Activated CD4-positive, alpha-beta T cell treated with anti-CD3 and anti-CD28 coated beads, Interleukin-2, amount 50 U/mL, for 1 hour (primary cell): ENCODE measurements at places on chromosomes 3 and 15.

DNA sequence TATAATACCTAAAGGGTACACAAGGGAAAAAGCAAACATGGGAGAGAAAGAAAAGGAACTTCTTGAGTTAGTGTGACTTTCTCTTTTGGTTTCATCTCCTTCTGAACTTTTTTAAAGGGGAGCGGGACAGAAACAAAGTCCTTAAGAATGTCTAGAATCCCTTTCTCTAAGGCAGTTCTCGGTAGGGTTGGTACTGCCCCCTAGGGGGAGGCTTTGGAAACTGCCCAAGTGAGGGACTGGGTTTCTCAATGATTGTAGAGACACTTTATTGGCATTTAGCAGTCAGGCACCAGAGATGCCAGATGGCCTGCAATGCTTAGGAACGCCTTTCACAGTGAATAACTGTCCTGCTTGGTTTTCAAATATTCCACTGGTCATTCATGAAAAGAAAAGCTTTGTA lies 172.7 kb downstream of the WDR72 start:
- DNase-seq: no peak

GRCh38 chr3:109125902-109126301 lies 8.0 kb upstream of the MORC1 start:
- no peak for DNase-seq

DNA sequence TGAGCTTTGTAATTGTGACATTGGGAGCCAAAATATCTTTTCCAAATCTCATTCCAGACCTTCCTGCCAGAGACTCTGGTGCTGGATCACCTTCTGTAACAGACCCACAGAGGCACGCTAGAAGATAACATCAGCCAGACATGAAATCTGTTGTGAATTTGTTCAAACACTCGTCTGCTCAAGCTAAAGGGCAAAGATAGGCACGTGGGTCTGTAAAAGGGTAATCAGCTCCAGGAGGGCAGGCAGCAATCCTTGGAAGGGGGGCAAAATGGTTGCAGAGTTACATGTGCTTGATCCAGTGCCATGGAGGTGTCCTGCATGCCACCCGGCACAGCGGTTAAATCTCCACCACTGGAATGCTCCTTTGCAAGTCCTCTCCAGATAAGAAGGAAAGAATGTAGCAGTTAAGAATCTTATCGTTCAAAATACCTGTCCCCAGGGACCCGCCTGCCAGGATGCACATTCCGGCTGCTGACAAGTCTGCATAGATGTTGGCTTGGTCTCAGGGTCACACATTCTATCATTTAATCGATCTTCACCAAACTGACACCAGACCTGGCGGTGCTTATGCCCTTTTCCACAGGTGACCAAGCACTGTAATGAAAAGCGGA lies 74.8 kb downstream of the ADAMTS9 start:
- DNase-seq: no peak

- DNase-seq: no peak
These were observed 31.0 kb downstream of the ESYT3 start for GRCh38 chr3:138465451-138465850.

- no peak for DNase-seq
These were observed 11.3 kb downstream of the SELENOS start for GRCh38 chr15:101266034-101266433.

GRCh38 chr15:100429116-100429728 lies 87.4 kb upstream of the ADAMTS17 start:
- DNase-seq: no peak

- DNase-seq: no peak
These were observed 63.8 kb upstream of the XCR1 start for GRCh38 chr3:46091046-46091445.

DNA sequence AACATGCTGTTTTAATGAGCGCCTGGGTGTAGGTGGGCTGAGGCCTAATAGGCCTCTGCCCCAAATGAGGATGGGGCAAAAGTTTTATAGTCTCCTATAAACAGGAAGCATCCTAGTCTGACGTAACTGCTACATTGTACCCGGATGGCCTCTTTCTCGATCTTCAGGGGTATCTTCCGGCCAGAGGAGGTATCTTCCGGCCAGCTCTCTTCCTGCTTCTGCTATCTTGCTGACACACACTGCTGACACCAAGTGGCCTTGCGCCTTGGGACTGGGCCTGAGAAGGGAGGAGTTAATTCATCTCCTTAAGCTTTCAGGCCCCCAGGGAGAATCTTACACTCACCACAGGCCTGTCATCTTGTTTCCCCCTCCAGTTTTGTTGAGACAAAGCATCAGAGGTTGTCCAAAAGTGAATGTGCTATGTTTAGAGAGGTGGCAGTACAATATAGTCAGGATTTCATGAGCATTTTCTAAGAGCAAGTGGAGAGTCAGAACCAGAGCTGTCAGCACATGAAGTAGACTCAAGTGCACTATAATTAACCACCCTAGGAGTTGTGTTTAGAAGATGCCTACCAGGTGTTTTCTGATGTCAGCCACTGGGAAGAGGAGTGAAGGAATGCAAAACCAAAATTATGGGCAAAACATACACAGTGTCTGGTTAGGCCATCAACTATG lies 15.6 kb upstream of the IGSF10 start:
- DNase-seq: no peak

DNA sequence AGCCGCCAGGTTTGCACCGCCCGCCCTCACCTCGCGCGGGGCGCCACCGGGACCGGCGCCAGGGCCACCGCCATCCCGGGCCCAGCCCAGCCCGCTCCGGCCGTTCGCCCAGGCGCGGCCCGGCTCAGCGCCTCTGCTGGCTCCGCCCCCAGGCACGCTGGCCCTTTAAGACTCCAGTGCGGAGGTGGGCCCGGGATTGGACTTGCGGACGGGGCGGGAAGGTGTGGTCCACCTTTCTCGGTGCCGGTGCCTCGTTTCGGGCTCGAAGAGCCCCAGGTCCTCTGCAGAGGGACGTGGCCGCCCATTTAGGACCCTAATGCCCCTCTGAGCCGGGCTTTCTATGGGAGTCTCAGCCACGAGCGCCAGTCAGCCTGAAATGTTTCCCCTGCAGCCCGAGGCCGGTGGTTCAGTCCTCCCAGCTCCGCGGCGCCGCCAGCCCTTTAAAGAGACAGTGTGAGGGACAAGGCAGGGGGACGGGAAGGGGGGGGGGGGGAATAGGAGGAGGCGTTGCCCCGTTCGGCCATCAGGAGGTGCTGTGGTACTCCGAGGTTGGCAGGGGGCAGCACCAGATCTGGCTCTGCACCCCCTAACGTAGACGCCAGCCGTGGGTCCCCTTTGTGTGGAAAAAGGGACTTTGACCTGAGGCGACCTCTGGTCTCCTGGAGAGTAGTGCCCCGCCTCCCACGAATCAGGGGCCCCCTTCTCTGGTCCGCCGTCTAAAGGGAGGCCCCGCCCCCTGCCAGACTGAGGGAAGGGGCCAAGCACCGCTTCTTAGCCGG lies 1.0 kb downstream of the HYAL2 start:
- peak; percentile 78 for DNase-seq

GRCh38 chr15:34714476-34715121 lies 40.2 kb downstream of the GJD2 start:
- DNase-seq: no peak

DNA sequence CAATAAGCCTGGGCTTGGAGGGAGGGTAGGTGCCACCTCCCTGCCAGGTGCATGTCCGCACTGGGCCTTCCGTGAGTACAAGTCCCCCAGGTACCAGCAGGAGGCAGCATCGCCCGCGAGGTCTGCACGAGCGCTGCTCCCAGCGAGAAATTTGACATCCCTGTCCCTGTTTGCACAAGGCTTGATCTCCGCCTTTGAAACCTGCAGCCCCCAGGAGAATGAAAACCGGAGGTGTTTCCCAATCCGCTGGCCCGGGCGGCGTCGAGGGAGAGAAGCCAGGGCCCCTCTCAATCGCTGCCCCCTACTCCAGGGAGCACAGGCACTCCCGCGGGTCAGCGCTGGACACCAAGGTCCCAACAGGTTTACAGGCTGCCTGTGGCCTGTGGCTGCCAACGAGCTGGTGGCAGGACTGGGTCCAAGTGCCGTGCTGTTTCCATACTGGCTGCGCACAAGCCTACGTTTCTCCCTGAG lies 961 bp downstream of the HAPLN3 start:
- peak; percentile 91 for DNase-seq

GRCh38 chr15:91695799-91696198 lies 157.7 kb upstream of the SLCO3A1 start:
- DNase-seq: no peak

- DNase-seq: no peak
These were observed 213.5 kb upstream of the CDIN1 start for GRCh38 chr15:36365963-36366362.

DNA sequence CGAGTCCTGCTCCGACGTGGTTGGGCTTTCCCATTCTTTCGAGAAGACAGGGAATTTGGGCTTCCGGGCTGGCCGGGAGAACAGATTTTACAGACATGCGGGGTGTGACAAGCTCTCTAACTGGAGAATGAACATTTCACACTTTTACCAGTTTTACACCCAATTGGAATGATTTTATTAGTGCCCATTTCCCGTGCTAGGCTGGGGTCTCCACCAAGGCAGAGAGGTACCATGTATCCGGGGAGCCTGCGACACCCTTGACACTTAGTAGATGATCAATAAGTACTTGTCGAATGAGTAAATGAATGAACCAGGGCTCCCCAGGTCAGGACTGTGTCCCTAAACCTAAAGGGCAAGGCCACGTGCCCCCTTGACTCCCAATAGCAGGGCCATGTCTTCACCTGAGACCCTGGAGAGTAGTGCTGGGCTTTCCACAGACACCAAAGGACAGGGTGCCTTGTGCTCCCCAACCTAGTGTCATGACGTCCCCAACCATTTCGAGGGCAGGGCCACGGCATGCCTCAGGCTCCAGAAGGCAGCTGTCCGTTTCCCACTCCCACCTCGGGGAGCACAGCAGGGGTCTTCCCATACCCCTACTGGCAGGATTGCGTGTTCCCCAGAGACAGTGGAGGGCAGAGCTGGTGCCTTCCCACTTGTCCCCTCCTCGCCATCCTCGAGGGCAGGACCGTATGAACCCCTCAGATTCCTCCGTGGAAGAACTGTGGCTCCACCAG lies 679 bp upstream of the MYD88 start:
- DNase-seq: no peak

DNA sequence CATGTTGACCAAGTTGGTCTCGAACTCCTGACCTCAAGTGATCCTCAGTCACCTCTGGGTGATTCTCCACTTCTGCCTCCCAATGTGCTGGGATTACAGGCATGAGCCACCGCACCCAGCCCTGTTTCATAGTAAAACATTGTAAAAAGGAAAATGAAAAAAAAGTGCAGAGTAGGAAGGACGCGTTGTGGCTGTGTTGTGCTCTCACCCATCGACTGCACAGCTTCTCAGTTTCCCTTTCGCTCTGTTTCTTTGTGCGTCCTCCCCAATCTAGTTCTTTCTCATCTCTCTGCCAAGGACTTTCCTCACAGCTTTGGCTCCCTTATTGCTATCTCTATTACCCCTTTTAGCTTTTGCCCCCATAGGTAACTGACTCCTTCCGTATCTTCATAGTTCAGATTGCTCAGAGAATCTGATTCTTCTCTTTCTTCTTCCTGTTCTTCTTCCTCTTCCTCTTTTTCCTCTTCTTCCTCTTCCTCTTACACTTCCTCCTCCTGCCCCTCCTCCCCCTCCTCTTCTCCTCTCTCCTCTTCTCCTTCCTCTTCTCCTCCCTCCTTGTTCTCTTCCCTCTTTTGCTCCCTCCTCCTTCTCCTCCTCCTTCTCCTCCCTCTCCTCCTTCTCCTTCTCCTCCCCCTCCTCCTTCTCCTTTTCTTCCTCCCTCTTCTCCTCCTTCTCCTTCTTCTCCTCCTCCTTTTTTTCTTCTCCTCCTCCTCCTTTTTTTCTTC lies 81.1 kb upstream of the VGLL4 start:
- no peak for DNase-seq

DNA sequence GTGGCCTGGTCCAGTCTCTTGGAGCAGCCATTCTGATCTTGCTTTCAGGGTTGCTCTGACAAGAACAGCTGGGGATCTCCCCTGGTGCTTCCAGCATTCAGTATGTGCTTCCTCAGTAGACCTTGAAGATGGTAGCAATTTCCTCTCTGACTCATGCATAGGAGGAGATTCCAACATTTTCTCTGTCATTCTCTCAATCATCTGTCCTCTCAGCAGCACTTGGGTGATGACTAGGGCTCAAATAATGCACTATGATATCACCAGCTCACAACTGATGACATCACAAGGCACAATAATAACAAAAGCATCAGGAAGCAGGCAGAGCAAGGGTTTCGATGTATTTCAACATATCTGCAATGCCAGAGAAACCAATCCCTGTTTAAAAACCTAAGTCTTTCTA lies 52.7 kb downstream of the NFKBIZ start:
- no peak for DNase-seq

- no peak for DNase-seq
These were observed 185.5 kb downstream of the FMN1 start for GRCh38 chr15:33009026-33009425.

DNA sequence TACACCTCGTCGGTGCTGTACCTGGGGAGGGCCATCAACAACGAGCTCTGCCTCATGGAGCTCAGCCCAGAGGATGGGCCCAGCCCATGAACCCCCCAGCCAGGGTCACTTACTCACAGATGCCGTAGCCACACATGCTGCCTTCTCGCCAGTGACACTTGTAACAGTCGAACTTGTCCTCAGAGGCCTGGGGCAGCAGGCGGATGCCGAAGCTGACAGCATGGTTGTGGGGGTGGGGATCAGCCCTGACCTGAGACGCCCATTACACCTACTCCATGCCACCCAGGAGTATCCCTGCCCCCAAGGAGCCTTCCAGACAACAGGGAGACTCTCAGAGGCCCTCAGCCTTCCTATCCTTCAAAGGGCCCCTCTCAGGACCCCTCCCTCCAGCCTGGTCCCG lies 12.1 kb downstream of the ALS2CL start:
- no peak for DNase-seq

DNA sequence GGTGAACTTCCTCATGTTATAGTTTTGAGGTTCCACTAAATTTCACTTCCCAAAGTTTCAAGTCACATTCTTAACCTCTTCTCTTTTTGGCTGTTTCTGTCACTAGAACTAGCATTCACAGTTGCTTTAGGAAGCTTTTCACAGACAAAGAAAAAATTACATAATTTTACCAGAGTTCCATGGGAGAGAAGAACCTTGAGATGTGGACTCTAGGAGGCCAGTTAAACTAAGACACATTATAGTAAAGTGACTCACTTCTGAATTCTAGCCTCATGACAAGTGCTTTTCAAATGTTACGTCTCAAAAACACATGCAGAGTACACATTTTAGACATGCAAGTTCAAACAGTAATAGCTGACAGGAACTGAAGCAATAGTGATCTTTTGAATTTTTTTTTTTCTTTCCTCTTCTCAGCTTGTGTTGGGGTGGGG lies 39.9 kb upstream of the LRTM1 start:
- DNase-seq: no peak
